ENCODE measurements at places on chromosomes 16 and 17. TPM values are rescaled to one million over a fixed set of nuclear protein-coding genes. Genes with fewer than 3 reads are reported as not detected.

IL17C gene
- polyA plus RNA-seq = not detected

RNF222 gene
- not detected for polyA plus RNA-seq

GABARAP gene
- polyA plus RNA-seq = 847 TPM

LITAF gene
- polyA plus RNA-seq = 159 TPM

LITAFD gene
- not detected for polyA plus RNA-seq

NAGS gene
- polyA plus RNA-seq = 2.3 TPM

PRSS33 gene
- not detected for polyA plus RNA-seq

CHST5 gene
- not detected for polyA plus RNA-seq

TM4SF5 gene
- polyA plus RNA-seq = not detected

MPO gene
- polyA plus RNA-seq = not detected

GRCh38 chr16:76882105-76882504 is 308.9 kb upstream of the MON1B start:
- DNase-seq = no peak

- DNase-seq = peak; percentile 19
Observed at GRCh38 chr17:68351395-68351794, 60.1 kb downstream of the ARSG start.

- peak; percentile 17 for DNase-seq
Observed at GRCh38 chr16:64615630-64616280, 506.1 kb downstream of the CDH11 start.

- peak; percentile 21 for DNase-seq
Observed at GRCh38 chr17:17778308-17779014, 58.3 kb downstream of the SREBF1 start.

GRCh38 chr17:61130330-61130729 is 269.3 kb upstream of the TBX2 start:
- DNase-seq = no peak

DNA sequence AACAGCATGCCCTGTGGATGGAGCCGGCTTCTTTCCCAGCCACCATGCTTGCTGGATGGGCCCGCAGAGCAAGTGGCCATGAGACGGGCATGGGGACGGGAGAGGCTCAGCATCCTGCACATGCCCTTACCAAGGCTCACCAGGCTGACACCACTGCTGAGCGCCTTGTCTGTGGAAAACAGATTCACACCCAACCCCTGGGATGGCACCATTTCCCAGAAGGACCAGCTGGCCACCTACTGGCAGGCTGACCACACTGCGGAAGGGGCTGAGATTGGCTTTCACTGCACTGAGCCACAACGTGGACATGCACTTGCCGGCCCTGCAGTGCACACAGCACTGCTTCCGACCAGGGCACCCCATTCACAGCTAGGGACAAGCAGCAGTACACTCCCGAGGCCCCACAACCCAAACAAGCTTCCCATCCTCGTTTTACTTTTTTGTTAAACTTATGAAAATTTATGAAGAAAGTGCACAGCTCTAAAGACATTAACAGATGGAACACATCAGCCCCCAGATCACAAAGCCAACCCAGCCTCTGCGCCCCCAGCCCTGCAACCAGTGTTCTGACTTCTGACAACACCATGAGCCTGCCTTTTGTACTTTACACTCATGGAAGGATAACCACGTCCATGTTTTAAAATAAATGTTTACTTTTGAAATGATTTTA is 13.9 kb upstream of the KRTAP17-1 start:
- peak; percentile 81 for DNase-seq

DNA sequence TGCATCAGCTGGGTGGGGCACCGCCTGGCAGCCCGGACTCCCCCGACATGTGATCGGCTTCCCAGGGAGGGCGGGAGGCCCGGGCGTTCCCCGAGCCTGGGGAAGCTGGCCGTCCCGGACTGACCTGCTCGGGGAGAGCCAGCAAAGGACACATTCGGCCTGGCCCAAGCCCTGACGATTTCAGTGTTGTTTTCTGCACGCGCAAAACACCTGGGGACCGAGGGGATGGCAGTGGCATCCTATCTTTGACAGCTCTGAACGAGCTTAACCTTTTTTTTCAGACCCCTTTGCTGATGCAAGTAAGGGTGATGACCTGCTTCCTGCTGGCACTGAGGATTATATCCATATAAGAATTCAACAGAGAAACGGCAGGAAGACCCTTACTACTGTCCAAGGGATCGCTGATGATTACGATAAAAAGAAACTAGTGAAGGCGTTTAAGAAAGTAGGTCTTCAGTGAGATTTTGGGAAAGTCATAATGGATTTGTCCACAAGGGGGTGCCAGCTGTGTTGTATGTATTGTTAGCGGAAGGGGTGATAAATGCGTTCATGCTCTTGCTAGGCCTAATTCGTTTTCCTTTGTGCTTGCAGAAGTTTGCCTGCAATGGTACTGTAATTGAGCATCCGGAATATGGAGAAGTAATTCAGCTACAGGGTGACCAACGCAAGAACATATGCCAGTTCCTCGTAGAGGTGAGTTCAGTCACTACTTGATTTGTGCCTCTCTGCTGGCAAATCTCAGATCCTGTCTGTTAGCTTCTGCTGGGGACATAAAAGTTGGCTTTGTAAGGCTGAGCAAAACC is 1.0 kb downstream of the EIF1 start:
- peak; percentile 75 for DNase-seq

- peak; percentile 19 for DNase-seq
Observed at GRCh38 chr17:81173762-81174155, 7.7 kb upstream of the AATK start.

- no peak for DNase-seq
Observed at GRCh38 chr17:81966343-81967243, 5.6 kb upstream of the NOTUM start.

GRCh38 chr17:50954641-50955121 is 88.5 kb upstream of the TOB1 start:
- DNase-seq = no peak

GRCh38 chr16:27314161-27314723 is 468 bp downstream of the IL4R start:
- peak; percentile 96 for DNase-seq

DNA sequence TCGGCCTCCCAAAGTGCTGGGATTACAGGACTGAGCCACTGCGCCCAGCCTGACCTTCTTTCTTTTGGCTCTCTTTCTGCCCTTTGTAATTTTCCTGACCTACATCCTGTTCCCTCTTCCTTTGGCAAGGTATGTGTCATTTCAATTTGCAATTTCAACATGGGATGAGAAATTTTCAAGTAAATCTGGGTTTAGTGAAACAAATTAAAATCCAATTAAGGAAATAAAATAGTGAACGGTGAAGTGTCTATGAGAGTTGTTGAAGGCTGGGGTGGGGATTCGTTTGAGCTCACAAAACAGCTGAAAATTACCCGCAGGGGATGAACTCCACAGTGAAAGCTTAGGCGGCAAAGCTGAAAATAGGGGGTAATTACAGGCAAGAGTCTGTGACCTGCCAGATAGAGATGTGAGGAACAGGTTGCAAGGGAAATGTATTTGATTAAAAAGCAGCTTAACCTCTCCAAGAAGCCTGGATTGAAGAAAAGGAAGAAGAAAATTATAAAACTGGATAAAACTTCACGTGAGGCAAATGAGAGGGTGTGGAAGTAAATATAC is 277.7 kb downstream of the UTP18 start:
- no peak for DNase-seq

- no peak for DNase-seq
Observed at GRCh38 chr17:28860363-28860808, 5.6 kb downstream of the ERAL1 start.

DNA sequence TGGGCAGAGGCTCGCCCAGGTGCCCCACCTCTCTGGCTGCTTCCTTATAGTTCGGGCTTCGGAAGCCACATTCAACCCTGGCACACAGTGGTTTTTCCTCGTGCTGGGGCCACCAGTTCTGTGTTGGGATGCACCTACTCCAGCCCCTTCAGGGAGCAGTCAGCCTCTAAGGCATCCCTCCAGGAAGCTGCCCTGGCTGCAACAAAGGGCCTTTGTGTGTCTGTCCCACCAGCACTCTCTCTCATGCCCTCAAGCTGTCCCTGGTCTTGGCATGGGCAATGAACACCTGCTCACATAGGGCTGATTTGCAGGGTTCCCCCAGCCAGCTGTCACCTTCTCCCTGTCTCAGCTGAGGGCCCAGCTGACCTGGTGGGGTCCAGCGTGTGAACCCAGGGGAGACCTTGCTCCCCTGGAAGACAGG is 754 bp upstream of the NOXO1 start:
- DNase-seq = no peak

DNA sequence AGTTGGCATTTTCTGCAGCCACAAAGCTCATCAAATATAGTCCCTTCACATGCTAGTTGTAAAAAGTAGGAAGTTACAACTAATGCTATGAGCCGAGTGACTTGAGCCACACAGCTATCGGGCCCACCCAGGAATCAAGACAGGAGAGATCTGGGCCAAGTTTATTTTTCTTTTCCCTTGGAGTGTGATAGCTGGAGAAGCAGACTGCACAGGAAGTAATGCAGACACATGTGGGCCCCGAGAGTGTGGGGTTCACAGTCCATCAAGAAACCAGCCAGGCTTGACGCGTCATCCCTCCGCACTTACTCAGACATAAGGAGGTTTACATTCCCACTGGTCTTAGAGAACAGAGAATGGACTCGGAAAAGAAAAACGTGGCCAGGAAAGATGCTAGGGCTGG is 403.1 kb upstream of the CDH11 start:
- DNase-seq = peak; percentile 39

GRCh38 chr17:72479113-72479512 is 358.3 kb downstream of the SOX9 start:
- DNase-seq = no peak

- DNase-seq = no peak
Observed at GRCh38 chr16:55955845-55956244, 80.7 kb upstream of the CES5A start.

DNA sequence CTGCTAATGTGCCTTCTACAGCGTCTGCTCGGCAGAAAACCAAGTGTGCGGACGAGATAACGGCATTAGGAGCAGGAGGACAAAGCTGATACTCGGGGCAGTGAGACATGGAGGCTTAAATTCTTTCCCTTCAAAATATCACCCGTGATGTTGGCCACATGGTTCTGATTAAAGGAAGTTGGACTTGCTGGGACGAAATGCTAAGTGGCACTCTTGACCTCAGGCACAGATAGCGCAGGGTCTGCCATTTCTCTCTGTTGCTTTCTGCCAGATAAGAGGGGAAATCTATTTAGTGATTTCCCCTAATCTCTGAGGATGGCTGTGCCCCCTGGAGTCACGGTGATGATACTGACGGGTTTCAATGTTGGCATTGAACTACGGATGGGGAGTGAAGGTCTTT is 509.6 kb upstream of the EEF2KMT start:
- no peak for DNase-seq

GRCh38 chr16:78102865-78103264 is 3.4 kb downstream of the WWOX start:
- no peak for DNase-seq

All from GM23248 (cell line).